ENCODE measurements at places on chromosomes 1 and 21.

GRCh38 chr1:177490036-177490639, 319.4 kb downstream of the BRINP2 start:
- no peak for DNase-seq

- no peak for DNase-seq
Measured at GRCh38 chr1:99675994-99676393, 30.1 kb downstream of the PALMD start.

- DNase-seq: no peak
Measured at GRCh38 chr1:162353702-162354101, 23.0 kb downstream of the SPATA46 start.

DNA sequence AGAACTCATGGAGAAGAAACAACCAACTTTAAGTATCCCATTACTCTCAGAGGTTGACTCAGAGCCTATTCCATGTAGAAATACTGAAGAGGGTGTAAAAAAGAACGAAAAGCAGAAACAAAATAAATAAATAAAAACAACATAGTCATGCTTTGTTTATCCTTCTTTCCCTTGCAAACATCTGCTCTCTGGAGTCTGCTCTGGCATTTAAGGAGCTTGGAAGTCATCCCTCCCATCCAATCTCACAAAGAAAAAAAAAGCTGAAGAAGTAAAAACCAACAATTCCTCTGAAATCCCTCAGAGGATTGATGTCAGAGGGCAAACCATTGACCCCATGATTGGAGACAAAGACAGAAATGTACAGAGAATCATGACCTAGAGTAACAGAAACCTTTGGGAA, 302.6 kb upstream of the GREM2 start:
- no peak for DNase-seq

DNA sequence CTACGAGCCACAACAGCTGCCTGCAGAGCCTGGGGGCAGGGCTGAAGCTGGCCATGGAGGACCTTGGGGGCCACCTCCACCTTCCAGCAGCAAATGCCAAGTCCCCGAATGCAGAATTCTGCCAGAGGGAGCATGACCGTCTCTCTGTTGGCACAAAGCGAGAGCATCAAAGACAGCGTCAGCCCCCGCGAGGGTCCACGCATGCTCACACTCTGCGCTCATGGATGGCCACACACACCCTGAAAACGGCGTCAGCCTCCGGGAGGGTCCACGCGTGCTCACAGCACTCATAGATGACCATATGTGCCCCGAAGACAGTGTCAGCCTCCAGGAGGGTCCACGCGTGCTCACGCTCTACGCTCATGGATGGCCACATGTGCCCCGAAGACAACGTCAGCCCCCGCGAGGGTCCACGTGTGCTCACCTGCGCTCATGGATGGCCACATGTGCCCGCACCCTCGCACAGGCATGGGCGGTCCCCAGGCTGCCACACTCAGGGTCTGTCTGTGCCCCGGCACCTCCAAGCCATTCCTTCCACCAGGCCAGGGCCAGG, 46.5 kb downstream of the MORN1 start:
- no peak for DNase-seq

- DNase-seq: no peak
Measured at GRCh38 chr1:157803851-157804250, 16.1 kb downstream of the FCRL1 start.

GRCh38 chr21:15999741-16000140, 270.0 kb downstream of the USP25 start:
- DNase-seq: no peak

DNA sequence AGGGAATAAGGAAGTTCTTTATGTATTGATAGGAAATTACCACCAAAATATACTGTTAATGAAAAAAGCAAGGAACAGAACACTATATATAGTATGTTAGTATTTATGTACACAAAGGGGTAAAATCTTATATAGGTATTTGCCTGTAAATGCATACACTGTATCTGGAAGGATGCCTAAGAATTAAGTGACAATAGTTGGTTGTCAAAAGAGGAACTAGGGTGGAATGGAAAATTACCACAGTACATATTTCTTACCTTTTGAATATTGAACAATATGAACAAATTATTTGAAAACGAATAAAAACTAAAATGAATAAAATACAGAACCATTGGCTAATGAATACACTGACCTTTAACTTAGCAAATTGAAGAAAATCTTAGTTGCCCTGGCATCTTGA, 13.6 kb downstream of the ARPC5 start:
- DNase-seq: no peak

DNA sequence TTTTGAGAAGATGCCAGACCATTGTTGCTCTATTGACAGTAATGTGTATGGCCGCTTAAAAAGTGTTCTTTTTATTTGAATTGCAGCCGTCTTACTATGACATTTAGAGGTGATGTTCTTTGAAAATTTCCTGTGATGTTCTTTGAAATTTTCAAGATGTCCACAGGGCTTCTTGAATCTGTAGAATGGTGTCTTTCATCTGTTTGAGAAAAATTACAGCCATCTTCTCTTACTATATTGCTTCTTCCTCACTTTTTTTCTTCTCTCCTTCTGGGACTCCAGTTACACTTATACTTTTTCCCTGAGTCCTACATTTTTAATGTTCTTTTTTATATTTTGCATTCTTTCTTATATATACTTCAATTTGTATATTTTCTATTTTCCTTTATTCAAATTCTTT, 57.4 kb downstream of the DIP2A start:
- DNase-seq: no peak

DNA sequence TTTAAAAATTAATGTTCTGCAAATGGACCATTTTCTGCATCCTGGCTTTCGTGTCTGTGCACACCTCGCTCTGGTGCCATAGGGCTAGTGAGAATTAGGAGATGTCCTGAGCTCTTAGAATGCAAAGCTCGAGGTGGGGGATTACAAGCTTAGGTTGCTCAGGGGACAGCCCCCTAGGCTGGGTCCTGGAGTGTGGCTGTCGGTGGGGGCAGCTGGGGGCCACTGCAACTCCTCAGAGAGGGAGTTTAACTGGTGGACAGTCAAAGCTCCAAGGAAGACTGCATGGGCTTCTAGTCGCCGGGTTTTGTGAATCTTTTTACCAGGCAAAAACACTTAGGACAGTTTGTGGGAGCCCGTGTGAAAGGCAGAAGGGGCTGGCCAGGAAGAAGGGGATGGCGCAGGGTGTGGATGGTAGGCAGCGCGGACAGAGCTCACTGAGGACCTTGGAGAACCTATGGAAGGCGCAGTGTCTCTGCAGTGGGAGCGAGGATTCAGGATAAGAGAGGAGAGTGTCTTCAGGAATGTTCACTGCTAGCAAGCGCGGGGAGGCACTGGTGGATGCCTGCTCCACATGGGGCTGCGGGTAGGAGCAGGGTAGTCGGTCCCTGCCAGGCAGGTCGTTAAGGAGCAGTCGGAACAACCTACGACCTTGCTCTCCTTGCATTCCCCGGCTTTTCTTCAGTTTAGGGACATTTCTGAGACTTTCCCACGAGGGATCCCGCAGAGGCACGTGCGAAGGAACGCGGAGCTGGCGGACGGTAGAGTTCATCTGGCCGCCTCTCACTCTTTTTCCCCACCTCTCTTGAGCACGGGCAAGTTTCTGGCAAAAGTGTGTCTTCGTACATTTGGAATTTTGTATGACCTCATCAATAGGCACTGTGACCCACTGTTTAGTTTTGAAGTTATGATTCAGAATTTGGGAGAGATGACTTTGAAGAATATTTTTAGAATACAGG, 12.9 kb upstream of the KCNE1 start:
- DNase-seq: peak; percentile 82

- DNase-seq: peak; percentile 89
Measured at GRCh38 chr1:109499661-109500536, 6.0 kb downstream of the CYB561D1 start.

DNA sequence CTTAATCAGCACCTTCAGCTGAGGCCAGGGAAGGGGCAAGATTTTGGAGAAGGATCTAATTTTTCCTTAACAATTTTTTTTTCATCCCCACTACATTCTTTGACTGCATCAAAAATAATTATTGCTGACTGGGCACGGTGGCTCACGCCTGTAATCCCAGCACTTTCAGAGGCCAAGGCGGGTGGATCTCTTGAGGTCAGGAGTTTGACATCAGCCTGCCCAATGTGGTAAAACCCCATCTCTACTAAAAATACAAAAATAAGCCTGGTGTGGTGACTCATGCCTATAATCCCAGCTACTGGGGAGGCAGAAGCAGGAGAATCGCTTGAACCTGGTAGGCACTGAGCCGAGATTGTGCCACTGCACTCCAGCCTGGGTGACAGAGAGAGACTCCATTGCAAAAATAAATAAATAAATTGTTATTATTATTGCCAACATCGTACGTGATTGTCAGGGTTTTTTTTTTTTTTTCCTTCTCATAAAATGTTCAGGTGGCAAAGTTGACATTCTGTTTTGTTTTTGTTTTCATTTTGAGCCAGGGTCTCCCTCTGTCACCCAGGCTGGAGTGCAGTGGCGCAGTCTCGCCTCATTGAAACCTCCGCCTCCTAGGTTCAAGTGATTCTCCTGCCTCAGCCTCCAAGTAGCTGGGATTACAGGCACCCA, 37.3 kb upstream of the MORC3 start:
- DNase-seq: no peak

DNA sequence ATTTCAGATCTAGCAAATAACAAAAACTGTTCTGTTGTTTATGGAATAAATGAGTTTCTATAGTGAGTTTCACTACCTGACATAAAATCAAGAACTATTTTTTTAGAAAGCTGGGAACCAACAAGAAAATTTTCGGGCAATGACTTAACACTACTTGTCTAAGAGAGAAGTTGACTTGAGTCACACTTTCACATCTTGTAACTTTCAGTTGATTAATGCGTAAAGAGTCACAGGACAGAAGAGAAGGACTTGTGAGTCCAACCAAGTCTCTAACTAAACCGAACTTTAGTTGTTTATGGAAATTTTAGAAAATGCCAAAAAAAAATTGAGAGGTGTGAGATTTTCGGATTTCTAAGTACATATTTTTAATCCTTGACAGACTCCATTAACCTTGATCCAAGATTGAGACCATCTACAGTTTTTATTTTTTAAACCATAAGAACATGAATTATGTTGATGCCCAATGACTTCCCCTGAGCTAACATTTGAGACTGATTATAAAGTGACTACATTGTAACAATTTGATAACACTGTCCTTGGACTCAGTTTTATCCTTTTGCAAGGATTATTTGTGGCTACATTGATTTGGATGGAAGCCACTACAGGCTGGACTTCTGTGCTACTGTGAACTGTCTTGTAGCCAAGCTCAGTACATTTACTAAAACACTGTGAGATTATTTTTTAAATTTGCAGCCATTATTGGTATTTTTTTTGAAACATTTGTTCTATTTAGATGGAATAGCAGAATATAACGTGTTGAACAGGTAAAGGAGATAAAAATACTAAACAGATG, 284.0 kb downstream of the PTPRC start:
- no peak for DNase-seq

- no peak for DNase-seq
Measured at GRCh38 chr1:180494370-180494769, 8.0 kb downstream of the ACBD6 start.

- no peak for DNase-seq
Measured at GRCh38 chr1:231836227-231836893, 209.8 kb downstream of the DISC1 start.

GRCh38 chr1:102954576-102954975, 153.7 kb downstream of the COL11A1 start:
- no peak for DNase-seq

DNA sequence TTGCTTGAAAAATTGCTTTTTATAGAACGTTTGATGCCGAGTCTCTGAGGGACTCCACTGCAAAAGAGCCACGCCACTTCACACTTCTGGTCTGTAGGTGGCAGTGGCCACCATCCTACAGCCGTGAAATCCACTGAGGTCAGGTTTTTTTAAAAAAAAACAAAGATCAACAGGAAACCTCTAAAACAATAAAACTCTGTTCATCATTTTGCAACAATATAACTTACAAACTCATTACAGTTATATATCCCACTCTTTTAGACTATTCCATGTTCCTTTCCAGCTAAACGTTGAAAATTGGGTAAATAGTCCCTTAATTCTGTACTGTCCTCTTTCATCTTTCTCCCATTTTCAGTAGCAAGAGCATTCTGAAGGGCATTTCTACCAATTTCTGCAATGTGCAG, 64.6 kb upstream of the FMN2 start:
- no peak for DNase-seq

DNA sequence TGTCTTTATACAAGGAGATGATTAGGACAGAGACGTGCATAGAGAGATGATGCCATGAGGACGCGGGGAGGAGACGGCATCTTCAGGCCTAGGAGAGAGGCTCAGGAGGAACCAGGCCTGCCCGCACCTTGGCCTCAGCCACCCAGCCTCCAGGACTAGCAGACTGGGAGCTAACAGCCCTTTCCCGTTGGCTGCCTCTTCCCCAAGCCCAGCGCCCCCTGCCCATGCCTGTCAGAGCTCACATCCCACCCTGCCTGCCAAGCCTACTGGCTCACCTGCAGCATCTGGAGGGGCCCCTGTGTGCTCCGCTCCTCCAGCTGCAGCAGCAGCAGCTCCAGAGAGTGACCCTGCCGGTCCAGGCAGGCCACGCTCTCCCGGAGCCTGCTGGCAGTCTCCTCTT, 4.0 kb upstream of the TRIM11 start:
- DNase-seq: no peak

DNA sequence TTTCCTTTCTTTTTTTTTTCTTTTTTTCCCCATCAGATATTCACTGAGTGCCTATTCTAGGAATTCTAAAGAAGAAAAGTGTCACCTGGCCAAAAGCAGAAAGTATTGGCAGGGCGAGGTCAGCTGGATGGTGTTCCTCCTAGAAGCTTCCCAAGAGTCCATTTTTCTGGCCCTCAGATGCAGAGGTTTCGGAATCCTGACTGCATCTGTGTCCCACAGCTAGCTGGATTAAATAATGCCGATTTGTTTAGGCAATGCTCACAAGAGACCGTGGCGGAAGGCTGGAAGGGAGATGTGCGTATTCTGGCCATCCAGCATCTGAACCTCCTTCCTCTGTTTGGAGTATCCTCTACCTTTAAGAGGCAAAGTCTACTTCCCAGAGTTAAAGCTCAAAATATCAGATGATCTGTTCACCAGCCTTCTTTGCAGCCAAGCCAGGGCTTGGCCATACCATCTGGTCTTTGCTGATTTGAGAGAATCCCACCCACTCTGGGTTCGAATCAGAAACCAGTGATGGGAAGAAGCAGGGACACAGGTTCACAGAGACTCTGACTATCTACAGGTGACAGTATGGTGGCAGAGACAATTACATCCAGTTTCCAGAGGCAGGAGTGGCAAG, 5.4 kb upstream of the TENT5C start:
- peak; percentile 21 for DNase-seq

DNA sequence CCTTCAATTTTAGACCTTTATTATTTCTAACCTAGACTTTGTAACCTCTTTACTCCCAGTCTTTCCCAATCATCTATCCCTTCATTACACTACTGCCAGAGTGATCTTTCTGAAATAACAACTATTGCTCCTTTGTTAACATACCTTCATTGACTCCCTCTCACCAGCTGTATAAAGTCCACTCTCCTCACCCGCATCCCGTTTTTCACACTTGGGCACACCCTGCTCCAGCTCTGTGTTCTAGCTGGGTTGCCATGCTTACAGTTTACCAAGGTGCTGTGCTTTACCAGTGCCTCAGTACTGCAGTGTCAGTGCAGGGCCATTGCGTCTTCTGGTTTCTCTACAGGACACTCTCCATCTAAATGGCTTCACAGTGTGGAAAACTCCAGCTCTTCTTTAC, 148.2 kb downstream of the NFIA start:
- DNase-seq: no peak

- DNase-seq: peak; percentile 85
Measured at GRCh38 chr1:156712626-156713025, 7.2 kb upstream of the CRABP2 start.

Measured in islet precursor cell (in vitro differentiated cells).